ENCODE measurements at places on chromosomes 4 and X. TPM values are rescaled to one million over a fixed set of nuclear protein-coding genes. Genes with fewer than 3 reads are reported as not detected.

Gene SPON2
- total RNA-seq = 7.2 TPM

Gene SMS
- total RNA-seq = 29.7 TPM

Gene CYP4V2
- 45.5 TPM for total RNA-seq

Gene SASH3
- total RNA-seq = 152 TPM

Gene PCDH19
- total RNA-seq = not detected

Gene DIPK2B
- total RNA-seq = not detected

Gene SLC9B1
- total RNA-seq = 3.2 TPM

Gene TRIM75
- total RNA-seq = not detected

Gene ASIC5
- not detected for total RNA-seq

Gene TRAM1L1
- total RNA-seq = not detected

DNA sequence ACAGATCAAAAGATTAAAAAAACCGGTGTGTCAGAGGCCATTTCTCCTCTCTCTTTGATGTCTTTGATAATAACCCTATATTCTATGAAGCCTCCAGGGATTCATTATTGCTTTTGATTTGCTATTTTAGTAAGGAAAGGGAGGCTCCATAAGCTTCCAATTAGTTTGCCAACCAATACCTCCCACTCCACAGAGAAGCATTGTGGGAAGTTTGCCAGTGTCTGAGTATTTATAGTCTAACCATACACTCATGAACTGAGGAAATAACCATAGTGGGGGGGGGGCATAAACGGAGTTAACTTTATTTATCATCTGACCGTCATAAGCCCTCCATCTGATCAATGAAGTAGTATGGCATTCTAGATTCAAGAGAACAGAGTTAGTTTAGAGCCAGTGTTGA lies 1066.8 kb upstream of the PABPC4L start:
- DNase-seq = no peak

- no peak for DNase-seq
Measured at GRCh38 chr4:24260923-24261564, 323.3 kb downstream of the DHX15 start.

GRCh38 chr4:163744861-163745260 lies 250.4 kb downstream of the TMA16 start:
- DNase-seq = no peak

DNA sequence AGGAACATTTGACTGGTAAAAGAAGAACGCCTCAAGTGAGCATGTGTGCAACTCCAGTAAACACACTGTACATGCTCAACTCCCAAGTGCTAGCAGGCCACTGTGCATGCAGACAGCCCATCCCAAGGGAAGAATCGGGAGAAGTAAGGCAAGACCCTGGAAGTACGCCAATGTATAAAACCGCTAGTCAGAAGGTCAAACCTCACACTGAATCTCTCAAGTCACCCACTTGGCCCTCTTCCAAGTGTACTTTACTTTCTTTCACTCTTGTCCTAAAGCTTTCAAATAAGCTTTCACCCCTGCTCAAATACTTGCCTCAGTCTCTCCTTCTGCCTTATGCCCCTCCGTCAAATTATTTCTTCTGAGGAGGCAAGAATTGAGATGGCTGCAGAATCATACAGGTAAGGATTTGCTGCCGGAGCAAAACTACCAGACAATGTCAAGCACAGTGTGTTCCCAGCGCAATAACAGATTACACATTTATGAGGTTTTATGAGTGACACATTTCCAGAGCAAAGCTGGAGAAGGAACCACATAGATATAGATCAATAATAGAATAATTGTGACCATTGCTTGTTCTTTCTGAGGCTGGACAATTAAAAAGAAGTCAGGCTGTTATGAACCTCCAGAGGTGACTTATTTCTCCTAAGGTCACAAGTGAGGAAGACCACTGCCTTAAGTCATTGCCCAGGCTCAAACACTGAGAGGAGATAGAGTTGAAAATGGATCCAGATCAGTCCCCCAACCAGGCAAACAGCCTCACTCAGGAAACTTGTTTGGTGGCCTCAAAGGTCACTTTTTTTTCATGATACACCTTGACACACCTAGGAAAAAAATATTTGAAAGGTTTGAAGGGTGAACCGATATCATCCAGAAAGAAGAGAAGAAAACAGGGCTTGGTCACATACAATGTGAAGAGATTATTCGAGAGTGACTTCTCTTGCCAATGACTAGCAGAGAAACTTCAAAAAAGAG lies 26.3 kb downstream of the CXCL1 start:
- no peak for DNase-seq

DNA sequence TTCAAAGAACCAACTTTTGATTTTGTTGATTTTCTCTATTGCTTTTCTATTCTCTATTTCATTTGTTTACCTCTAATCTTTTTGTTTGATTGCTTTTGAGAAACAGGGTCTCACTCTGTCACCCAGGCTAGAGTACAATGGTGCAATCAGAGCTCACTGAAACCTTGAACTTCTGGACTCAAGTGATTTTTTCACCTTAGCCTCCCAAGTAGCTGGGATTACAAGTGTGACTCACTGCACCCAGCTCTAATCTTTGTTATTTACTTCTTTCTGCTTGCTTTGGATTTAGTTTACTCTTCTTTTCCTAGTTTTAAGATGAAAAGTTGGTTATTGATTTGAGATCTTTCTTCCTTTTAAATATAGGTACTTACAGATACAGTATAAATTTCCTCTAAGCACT lies 26.2 kb downstream of the RAB9B start:
- DNase-seq = no peak

DNA sequence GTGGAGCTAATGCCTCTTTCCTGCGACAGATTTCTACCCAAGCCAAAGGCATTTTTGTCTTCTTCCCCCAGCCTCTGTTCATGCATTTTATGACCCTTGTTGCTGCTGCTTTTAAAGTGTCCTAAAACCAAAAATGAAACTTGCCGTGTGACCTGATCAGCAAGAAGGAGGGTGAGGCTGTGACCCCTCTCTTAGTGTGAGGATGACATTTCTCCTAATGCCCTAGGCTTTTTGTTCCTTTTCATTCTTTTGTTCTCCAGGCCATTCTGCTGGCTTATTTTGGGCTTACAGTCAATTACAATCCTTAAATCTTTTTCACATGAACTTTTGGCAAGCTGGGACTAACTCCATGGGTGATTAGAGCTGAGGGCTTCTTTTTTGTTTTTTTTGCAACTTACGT lies 34.4 kb downstream of the PTTG2 start:
- no peak for DNase-seq

DNA sequence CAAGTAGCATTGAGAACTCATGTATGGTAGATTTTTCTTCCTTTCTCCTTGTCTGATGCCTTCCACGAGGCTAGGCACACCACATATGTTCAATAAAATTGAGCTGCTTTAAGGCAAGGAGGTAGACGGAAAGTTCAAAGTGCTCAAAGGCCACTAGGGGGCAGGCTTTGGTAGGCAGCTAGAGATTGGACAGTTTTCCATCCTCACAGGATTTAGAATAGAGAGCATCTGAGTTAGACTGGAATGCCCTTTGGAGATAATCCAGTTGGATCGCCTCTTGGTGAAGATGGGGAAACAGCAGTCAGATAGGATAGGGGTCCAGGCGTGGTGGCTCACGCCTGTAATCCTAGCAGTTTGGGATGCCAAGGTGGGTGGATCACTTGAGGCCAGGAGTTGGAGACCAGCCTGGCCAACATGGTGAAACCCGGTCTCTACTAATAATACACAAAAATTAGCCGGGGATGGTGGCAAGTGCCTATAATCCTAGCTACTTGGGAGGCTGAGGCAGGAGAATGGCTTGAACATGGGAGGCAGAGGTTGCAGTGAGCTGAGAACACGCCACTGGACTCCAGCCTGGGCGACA lies 30.4 kb downstream of the ELF4 start:
- peak; percentile 63 for DNase-seq

GRCh38 chr4:105923497-105924238 lies 28.4 kb downstream of the NPNT start:
- no peak for DNase-seq

- no peak for DNase-seq
Measured at GRCh38 chr4:6272863-6273660, 3.4 kb downstream of the WFS1 start.

DNA sequence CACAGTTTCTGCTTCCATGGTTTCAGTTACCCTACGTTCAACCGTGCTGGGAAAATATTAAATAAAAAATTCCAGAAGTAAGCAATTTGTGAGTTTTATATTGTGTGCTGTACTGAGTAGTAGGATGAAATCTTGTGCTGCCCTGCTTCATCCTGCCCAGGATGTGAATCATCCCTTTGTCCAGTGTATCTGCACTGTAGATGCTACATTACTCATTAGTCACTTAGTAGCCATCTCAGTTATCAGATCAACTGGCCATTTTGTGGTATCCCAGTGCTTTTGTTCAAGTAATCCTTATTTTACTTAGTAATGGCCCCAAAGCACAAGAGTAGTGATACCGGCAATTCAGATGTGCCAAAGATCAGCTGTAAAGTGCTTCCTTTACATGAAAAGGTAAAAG lies 97.9 kb downstream of the COX18 start:
- DNase-seq = no peak

DNA sequence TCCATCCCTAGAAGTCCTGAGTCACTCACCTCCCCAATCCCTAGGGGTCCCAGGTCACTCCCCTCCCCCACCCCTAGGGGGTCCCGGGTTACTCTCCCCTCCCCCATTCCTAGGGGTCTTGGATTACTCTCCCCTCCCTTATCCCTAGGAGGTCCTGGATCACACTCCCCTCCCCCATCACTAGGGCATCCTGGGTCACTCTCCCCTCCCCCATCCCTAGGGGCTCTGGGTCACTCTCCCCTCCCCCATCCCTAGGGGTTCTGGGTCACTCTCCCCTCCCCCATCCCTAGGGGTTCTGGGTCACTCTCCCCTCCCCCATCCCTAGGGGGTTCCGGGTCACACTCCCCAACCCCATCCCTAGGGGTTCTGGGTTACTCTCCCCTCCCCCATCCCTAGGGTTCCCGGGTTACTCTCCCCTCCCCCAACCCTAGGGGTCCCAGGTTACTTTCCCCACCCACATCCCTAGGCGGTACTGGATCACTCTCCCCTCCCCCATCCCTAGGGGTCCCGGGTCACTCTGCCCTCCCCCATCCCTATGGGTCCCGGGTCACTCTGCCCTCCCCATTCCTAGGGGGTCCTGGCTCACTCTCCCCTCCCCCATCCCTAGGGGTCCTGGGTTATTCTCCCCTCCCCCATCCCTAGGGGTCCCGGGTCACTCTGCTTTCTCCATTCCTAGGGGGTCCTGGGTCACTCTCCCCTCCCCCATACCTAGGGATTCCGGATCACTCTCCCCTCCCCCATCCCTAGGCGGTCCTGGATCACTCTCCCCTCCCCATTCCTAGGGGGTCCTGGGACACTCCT lies 2.1 kb downstream of the ASMTL start:
- no peak for DNase-seq

- DNase-seq = no peak
Measured at GRCh38 chrX:82842286-82842685, 665.8 kb upstream of the POU3F4 start.

- DNase-seq = peak; percentile 36
Measured at GRCh38 chrX:153669174-153669890, 4.3 kb downstream of the PNCK start.

DNA sequence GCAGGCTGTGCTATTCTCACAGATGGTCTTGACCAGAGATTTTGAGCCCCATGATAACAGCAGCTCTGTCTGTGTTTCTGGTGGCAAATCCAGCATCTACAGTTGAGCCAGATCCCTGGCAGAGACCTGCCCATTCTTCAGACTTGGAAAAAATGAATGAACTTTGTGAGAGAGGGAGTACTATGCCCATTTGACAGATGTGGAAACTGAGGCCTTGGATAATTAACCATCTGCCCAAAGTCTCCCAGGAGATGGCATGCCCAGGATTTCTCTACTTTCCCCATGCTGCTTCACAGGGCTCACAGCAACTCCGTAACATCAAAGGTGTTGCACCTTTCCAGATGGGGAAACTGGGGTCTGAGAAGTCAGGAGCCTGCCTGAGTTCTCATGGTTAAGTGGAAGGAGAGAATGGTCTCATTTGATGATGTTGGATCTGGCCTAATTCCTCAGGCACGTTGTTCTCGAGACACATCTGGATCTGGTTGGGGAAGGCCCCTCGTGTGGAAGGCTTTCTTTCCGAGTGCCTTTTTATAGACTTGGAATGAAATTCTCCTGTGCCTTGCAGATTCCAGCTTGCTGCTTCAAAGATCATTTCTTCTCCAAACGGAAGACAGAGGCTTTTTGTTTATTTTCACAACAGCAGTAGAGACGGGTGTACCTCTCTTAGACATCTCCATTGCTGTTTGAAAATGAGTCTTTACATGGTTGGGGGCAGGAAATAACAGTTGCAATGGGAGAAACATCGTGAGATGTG lies 73.3 kb upstream of the STX18 start:
- DNase-seq = no peak

DNA sequence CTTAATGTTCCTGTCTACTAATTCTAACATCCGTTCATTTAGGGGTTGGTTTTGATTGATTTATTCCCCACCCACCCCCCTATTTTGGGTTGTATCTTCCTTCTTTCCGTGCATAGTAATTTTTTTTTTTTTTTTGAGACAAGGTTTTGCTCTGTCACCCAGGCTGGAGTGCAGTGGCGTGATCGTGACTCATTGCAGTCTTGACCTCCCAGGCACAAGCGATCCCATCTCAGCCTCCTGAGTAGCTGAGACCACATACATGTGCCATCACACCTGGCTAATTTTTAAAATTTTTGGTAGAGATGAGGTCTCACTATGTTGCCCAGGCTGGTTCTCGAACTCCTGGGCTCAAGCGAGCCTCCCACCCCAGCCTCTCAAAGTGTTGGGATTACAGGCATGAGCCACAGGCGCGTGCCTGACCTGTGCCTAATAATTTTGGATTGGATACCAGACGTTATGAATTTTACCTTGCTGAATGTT lies 79.9 kb downstream of the ZFX start:
- DNase-seq = no peak

GRCh38 chr4:151530783-151531182 lies 121.8 kb downstream of the FHIP1A start:
- no peak for DNase-seq

- DNase-seq = no peak
Measured at GRCh38 chr4:74044677-74045076, 6.2 kb upstream of the CXCL3 start.

DNA sequence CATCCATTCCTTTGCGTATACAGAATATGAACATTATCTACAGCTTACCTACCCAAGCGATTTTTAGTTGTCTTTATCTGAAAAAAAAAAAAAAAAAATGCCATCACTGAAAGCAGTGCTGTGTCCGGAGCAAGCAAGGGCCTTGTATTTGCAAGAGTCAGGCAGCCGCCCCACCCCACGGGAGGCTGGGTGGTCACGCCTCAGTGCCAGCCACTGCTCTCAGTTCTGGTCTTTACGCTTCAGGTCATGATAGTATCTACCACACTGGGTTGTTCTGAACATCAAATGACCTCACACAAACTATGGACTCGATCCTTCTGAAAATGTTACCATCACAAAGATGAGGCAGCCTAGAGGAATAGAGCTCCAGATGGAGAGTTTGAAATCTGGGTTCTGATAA lies 62.7 kb upstream of the HELT start:
- no peak for DNase-seq
